ENCODE measurements at places on chromosomes 16 and 17.

DNA sequence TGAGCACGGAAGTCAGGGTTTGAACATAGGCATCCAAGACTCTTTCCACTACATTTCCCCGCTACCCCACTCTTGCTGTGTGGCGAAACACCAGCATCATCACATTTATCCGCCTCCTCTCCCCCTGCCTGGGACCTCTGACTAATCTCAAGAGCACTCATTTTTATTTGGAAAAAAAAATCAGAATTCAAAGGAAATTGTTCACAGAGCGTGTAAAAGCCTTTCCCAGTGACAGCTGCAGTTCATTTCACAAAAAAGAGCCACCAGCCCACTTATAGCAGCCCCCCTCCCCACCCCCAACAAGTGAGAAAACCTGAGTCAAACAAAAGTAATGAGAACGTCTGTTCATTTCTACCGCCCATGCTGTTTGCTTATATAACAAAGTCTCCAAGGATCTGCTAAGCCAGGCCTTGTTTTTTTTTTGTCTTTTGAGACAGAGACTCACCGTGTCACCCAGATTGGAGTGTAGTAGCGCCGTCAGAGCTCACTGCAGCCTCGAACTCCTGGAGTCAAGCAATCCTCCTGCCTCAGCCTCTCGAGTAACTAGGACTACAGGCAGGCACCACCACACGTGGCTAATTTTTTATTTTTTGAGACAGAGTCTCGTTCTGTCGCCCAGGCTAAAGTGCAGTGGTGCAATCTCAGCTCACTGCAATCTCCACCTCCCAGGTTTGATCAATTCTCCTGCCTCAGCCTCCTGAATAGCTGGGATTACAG, 48.3 kb upstream of the HAPSTR1 start:
- DNase-seq: no peak

GRCh38 chr16:31461201-31461920, 2.1 kb downstream of the ARMC5 start:
- no peak for DNase-seq

- DNase-seq: no peak
Measured at GRCh38 chr16:26598998-26599784, 467.5 kb upstream of the C16orf82 start.

DNA sequence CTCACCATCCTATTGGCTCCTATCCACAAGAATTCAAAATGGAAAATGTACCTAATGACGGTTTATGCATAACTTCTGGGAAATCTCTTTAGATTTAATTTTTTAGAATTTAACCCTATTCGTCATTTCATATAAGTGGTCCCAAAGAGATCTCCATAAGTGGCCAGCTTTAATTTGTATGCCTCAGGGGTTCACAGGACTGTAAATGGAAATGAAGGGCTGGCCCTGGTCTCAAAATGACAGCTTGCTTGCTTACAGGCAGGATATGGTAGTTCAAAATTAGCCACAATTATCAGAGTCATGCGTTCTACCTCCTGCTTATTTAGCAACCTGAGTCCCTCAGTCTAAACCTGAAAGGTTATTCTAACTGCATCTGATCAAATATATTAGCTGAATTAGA, 6.6 kb upstream of the NACA2 start:
- DNase-seq: no peak

GRCh38 chr17:70608193-70608592, 438.9 kb downstream of the KCNJ2 start:
- DNase-seq: no peak

GRCh38 chr16:65212791-65213190, 90.9 kb upstream of the CDH11 start:
- DNase-seq: no peak

DNA sequence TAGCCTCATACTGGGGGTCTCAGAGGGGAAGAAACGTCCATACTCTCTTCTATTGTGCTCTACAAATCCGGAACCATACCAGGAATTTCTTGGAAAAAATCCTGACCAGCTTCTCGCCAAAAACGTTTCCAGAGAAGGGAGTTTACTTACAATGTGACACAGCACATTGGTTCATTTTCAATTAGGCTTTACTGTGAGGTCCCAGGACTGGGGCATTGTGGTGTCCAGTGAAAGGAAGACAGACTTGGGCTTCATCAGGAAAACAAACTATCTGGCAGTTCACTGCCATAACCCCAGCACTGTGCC, 14.7 kb downstream of the MPP2 start:
- no peak for DNase-seq

Data from HAP-1 (cell line).